ENCODE measurements at places on chromosomes 11 and 22.

GRCh38 chr22:29907753-29908515 is 25.0 kb downstream of the MTMR3 start:
- DNase-seq, result no peak

GRCh38 chr22:50105208-50106100 is 15.6 kb downstream of the MOV10L1 start:
- DNase-seq, result no peak

DNA sequence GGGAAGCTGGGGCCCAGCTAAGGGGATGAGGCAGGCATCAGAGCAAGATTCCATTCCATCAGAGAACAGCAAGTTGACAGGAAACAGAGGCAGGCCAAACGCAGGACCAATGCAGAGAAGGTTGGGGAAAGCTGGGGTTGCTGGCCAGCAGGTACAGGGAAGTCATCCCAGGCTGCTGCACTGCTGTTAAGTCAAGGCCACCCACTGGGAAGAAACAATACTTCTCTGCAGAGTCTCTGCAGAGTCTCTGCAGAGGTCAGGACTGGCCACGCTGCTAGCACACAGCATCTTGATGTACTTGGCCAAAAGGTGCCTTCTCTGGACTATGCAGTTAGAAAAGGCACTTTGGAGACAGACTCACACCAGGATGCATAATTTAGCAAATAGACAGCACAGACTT is 68.5 kb upstream of the CSNK2A3 start:
- no peak for DNase-seq

DNA sequence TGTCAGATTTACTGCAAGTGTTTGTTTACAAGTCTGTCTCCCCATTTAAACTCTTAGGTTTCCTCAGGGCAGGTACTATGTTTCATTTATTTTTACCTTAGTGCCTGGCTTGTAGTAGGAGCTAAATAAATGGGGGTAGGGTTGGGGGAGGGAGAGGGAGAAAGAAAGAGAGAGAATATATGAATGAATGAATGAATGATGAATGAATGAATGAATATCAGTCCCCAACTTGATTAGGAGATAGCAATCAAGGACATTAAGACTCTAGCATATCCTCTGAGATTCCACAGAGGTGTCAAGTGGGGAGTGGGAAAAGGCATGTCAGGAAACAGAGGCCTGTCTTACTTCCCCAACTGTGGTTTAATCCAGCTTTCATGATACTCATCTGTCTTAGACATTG is 83.2 kb downstream of the ME3 start:
- no peak for DNase-seq

GRCh38 chr11:130772266-130773227 is 143.7 kb downstream of the SNX19 start:
- DNase-seq, result no peak

- no peak for DNase-seq
Observed at GRCh38 chr22:42972649-42973535, 42.1 kb downstream of the PACSIN2 start.

DNA sequence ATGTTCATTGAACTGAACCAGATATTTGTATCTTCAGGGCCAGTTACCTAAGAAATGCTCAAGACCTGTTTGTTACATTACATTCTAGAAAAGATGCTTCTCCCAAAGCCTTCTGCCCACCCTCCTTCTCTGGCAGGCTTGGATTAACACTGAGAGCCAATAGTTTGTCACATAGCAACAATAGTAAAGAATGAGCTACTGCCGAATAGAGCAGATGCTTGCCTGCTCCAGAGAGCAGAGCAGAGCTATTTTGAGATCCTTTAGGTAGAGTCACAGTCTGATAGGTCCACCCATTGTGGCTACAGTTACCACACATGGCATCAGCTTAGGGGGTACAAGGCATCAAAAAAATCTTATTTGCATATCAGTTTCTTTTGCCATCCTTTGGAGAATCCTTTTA is 13.5 kb upstream of the EP300 start:
- no peak for DNase-seq

DNA sequence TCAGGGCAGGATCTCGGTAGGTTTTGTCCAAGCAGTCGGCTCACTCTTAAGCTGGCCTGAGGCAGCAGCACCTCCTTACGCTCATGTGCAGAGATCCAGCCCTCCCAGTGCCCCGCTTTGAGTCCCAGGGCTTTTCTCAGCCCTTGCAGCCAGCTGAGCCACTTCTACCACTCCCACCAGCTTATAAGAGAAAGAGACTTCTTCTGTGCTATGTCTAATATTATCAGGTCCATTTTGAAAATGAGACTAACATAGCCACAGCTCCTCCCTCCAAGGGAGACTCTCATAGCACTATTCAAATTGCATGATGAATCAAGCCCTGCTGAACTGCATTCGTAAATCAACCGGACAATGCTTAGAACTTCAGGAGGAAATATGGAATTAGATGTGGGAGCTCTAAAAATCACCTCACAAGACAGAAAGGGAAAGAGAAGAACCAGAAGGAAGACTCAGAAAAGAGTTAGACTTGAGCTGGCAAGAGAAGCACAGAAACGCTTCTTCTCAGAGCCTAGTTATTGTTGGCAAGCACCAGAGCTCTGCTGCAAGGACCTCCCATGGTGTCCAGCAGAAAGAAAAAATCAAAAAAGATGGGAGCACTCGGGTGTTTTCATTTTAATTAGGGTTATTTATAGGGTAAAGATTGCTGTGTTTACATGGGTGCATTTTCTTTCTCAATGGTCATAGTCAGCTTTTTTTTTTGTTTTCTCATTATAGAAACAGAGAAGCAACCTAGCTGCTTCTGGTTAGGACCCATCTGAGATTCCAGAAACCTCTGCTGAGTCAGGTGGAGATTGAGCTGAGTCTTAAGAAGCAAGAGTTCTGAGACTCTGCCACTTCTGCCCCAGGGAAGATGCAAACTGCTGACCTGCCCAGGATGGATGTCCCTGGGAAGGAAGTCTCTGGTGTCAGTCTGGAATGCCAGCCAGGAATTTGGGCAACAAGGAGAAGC is 181.4 kb downstream of the ETS1 start:
- DNase-seq, result no peak

GRCh38 chr11:110376711-110377324 is 52.9 kb upstream of the FDX1 start:
- DNase-seq, result no peak

DNA sequence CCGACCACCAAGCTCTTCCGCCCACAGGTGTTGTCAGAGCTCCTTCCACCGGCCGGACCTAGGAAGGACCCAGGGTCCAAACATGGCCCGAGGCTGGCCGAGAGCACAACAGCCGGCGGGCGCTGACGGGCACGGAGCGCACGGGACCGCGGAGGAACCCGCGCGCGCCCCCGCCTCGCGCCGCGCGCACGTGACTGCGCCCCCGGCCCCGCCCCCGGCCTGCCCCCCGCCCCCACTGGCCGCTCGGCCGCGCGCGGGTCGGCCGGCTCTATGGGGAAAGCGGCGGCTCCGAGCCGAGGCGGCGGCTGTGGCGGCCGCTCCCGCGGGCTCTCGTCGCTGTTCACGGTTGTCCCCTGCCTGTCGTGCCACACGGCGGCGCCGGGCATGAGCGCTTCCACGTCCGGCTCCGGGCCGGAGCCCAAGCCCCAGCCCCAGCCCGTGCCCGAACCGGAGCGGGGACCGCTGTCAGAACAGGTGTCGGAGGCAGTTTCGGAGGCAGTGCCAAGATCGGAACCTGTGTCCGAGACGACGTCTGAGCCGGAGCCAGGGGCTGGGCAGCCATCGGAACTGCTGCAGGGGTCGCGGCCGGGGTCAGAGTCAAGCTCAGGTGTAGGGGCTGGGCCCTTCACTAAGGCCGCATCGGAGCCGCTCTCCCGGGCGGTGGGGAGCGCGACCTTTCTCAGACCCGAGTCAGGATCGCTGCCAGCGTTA is at the start of gene OSBP2:
Gene OSBP2 (plus strand): TSS at position 235 of the 711 bp plus-strand sequence. CDS start 36 bp downstream, at position 271.
- peak; percentile 31 for DNase-seq

DNA sequence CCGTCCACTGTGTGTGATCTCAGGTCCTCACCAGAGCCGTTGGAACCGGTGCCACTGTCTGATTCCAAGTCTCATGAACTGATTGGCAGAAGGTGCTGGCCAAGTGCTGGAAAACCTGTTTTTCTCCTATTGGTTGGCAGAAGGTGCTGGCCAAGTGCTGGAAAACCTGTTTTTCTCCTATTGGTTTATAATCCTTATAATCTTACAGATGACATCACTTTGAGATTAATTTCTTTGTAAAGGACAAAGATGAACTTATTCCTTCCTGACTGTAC is 1106.3 kb downstream of the BRD1 start:
- DNase-seq, result no peak

- no peak for DNase-seq
Observed at GRCh38 chr22:36549033-36549432, 20.1 kb upstream of the EIF3D start.

- no peak for DNase-seq
Observed at GRCh38 chr11:130023204-130023603, 20.6 kb upstream of the PRDM10 start.

- no peak for DNase-seq
Observed at GRCh38 chr11:133917921-133918607, 38.7 kb downstream of the IGSF9B start.

GRCh38 chr11:15937601-15938120 is 418.7 kb downstream of the SOX6 start:
- no peak for DNase-seq

DNA sequence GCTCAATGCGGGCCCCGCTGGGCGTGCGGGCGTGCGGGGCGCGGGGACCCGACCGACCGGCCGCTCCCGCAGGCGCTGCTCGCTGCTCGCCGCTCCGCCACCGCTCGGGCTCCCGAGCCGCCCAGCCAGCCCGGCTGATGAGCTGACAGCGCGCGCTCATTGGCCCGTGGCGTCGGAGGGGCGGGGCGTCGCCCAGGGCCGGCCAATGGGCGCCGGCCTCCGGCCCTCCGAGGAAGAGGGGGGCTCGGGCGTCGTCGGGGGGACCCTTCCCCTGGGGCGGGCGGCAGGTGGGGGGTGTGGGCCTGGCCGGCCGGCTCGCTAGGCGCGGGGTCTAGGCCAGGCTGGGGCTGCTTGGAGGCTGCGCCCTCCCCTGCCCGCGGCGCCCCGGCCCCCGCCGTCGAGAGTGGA is at the start of gene SCUBE1:
Gene SCUBE1 (minus strand): TSS at position 111 of the 408 bp plus-strand sequence. CDS start 111 bp downstream, outside the sequence.
- DNase-seq, result peak; percentile 58

DNA sequence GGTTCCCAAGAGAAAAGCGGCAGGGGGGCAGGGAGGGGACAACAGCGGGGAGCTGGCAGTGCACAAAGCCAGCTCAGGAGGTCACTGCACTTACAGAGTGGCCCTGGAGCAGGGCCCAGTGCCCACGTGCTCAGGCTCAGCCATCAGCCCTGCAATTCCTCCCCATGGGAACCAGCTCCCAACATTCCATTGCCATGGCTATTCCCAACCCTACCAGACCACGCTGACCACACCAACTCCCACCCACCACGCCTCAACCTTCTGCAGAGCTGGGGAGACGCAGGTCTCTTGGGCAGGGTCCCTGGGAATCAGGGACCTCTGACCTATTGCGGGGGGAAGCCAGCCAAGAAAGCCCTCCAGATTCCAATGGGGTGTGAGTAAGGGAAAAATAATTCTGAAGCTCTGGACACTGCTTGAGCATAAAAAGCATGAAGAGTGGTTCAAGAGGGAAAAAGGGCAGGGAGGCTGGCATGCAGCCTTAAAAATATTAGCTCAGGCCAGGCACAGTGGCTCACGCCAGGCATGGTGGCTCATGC is 38.3 kb upstream of the TFIP11 start:
- DNase-seq, result no peak

- no peak for DNase-seq
Observed at GRCh38 chr11:6298605-6299004, 21.7 kb downstream of the CAVIN3 start.

GRCh38 chr22:27318516-27318915 is 483.0 kb downstream of the MN1 start:
- no peak for DNase-seq

DNA sequence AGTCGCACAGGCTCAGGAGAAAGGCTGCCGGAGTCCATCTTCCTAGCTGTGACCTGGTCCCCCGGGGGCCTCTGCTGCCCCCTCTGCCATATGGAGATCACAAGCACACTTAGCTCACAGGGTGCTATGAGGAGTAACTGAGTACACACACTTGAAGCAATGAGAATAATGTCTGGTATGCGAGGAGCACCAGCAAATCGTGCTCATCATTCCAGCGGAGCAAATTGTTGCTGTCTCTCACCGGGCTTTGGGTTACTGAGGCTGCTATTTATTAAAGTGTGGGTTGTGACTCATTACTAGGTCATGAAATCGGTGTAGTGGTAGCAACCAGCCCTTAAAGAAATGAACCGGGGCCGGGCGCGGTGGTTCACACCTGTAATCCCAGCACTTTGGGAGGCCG is 48.1 kb upstream of the EIF3D start:
- DNase-seq, result no peak

DNA sequence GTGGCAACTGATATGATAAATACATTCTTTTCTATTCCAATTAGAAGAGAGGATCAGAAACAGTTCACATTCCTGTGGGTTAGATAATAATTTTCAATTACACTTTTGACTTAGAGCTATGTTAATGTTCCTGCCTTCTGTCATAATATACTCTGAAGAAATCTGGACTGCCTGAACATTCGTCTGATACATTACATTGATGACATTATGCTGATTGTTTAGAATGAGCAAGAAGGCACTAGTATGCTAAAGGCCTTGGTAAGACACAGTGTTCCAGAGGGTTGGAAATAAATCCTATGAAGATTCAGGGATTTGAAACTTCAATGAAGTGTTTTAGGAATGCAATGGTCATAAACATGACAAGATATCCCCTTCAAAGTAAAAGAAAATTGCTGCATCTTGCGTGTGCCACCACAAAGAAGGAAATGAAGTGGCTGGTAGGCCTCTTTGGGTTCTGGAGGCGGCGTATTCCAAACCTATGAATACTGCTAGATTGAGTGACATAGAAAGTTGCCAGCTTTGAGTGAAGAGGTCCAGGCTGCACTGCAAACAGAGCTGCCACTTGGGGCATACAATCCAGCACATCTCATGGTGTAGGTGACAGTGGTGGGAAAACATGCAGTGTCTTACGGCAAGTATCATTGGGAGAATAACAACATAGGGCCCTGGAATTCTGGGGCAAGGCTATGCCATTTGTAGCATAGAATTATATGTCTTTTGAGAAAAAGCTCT is 21.2 kb upstream of the PDE3B start:
- no peak for DNase-seq

DNA sequence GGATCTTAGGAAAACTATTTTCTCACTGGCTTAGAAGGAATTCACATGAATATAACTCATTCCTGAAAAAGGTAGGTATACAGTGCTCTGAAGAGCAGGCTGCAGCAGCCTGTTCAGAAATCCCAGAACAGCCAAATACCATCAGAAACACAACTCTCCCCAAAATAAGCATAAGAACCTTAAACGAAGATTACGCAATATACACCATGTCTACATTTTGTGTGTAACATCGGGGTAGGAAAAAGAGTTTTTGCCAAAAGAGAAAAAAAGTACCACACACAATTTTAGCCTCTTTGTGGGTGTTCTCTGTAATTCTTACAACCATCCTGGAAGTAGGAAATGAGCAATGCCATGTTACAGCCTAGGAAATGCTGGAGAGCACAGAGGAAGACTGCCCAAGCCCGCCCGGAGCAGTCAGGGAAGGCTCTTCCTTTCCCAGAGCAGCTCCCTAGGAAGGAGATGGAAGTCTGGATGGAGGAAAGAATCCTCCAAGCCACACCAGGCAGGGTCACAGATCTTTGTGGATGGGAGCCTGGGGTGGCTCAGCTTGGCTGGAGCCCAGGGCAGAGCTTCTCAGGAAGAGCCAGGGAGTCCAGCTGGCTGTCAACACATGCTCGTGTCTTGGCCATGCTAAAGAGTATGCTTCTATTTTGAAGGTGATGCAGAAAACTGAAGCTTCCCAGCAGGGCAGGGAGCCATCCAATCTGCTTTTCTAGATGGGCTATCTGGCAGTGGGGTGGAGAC is 49.7 kb upstream of the ARFGAP3 start:
- no peak for DNase-seq

GRCh38 chr11:121932646-121933185 is 183.3 kb downstream of the BLID start:
- no peak for DNase-seq

- DNase-seq, result no peak
Observed at GRCh38 chr22:44393066-44393465, 80.3 kb upstream of the SHISAL1 start.
